ENCODE measurements at places on chromosomes 3 and 15. TPM values are rescaled to one million over a fixed set of nuclear protein-coding genes. Genes with fewer than 3 reads are reported as not detected.

Gene GPR27
- 5.5 TPM for total RNA-seq

Gene ROPN1
- not detected for total RNA-seq

Gene NFKBIZ
- total RNA-seq: 17.6 TPM

Gene COL6A5
- not detected for total RNA-seq

Gene RHOV
- 0.12 TPM for total RNA-seq

All from chondrocyte (in vitro differentiated cells).